NCI-H2171 (cell line): ENCODE measurements at places on chromosomes 7 and 10.

DNA sequence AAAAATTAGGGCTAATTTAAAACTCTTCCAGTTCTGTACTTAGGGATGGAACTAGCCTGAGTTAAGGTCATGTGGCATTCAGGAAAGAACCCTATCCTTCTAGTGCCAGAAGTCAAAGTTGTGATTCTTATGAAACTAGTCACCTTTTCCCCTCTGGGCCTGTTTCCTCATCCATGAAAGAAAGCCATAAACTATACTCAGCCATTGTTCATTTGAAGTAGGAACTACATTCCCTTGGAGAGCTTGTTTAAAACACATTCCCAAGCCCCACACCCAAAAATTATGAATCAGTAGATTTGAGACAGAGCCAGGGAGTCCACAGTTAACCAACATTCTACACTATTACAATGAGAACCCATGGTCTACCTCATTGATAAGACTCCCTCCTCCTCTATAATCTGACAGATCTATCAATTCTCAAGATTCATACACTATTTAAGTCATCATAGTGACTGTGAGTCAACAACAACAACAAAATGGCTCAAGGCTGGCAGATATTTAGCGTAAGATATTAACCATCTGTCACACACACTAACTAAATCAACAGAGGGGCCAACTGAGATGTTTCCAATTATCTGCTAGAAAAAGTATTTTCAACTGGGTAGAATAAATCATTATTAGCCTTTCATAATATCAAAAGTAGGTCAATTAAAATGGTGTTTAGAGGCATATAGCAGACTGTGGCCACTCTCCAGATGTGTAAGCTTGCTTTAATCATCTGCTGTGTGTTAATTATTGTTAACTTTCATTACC, 102.3 kb downstream of the SLC25A13 start:
- no peak for DNase-seq

DNA sequence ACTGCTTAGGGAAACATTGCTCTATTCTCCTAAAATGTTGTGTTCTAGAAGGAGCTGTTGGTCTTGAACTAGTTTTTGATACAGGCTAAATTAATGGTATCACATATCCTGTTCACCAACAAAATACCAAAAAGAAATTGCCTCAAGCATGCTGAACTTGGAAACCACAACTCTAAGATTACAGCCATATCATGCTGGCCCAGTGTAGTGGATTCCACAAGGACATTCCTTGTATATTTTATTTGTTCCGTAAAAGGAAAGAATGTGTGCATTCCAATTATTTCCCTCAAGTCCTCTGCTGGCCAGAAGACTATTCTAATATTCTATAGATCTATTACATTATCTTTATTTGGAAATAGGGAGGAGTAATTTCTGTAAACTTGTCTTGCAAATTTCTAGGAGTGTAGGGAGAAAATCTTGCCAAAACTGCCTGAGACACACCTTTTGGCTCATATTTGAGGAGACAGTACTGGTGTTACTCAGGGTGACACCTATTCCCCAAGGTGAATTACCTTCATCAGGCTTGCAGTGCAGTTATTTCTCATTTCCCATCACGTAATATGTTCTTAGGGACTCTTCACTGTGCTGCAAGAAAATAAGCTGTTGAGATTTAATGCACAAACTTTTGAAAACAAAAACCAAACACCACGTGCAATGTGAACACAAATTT, 1.9 kb upstream of the NEBL start:
- DNase-seq = no peak

DNA sequence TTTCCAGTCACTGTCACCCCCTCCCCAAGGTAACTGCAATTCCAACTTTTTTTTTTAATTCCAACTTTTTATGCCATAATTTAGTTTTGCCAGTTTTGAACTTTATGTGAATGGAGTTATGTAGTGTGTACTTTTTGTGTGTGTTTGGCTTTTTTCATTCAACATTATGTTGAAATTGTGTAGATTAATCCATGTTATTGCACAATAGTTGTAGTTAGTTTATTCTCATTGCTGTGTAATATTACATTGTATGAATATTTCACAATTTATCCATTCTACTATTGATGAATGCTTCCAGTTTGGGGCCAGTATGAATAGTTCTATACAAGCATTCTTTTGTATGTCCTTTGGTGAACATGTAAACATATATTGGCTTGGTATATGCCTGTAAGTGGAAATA, 32.5 kb downstream of the MXI1 start:
- no peak for DNase-seq

DNA sequence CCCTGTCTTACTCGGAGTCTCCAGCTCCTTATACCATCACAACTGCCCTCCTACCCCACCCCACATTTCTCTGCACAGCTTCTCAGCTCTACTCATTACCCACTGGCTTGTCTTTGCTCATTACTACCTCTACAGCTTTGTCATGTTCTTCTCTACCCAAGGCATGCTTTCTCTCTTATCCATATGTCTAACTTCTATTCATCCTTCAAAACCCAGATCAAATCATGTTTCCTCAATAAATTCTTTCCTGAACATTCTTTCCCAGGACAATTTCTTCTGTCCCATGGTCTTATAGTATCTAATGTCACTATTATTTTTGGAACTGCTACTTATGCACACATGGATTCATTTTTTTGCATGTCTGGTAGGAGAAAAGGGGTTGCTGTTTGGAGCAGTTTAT, 231.4 kb downstream of the PTEN start:
- no peak for DNase-seq

GRCh38 chr7:157874870-157875229, 538.0 kb downstream of the DNAJB6 start:
- no peak for DNase-seq

DNA sequence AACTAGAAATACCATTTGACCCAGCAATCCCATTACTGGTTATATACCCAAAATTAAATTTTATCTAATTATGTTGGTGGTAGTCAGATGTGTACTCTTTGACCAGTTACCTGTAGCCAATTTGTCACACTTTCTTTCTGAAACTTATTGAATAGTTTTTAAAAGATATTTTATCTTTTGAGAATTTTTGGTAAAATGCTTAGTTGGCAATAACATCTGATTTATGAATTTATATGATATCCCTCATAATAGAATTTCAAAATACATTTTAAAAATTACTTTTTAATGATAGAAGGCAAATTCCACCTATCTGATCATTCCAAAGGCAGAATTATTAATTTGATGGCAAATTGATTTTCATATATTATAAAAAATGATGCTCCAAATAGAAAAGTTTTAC, 569.3 kb downstream of the ATRNL1 start:
- DNase-seq = no peak

- DNase-seq = no peak
These were observed 4.9 kb upstream of the FAM53B start for GRCh38 chr10:124748953-124749645.

DNA sequence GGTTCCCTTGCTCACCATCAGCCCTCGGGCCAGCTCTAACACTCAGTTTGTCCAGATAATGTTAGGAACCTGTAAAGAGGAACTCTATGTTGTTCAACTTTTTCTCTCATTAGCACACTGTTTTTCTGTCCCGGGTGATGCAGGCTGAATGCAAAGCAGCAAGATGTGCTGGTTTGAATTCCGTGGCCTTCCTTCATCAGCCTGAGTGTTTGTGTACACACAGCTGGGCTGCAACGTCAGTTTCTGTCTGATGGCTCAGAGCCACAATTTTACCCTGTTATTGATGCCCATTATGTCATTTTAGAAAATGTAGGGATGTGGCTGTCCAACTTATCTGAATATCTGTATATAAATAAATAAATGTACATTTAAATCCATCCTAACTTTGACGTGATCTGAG, 152.0 kb downstream of the PLPP4 start:
- DNase-seq = no peak

DNA sequence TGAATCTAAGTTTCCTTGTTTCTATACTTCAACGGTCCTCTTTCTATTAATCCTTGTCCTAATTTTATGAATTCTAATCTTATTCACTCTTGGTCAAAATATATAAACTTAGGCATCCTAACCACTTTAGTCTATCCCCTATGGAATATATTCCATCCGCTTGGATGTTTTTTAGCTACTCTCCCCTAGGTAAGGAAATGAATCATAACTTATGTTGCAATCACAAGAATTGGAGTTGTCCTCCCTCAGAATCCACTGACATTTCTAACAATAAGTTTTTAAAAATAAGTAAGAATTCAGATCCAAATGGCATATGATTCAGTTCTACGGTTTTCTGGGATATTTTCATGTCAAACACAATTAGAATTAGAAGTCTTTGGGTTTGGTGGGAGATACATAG, 1081.6 kb downstream of the SORCS1 start:
- no peak for DNase-seq

- no peak for DNase-seq
These were observed 208.8 kb downstream of the MLLT10 start for GRCh38 chr10:21742740-21743412.

DNA sequence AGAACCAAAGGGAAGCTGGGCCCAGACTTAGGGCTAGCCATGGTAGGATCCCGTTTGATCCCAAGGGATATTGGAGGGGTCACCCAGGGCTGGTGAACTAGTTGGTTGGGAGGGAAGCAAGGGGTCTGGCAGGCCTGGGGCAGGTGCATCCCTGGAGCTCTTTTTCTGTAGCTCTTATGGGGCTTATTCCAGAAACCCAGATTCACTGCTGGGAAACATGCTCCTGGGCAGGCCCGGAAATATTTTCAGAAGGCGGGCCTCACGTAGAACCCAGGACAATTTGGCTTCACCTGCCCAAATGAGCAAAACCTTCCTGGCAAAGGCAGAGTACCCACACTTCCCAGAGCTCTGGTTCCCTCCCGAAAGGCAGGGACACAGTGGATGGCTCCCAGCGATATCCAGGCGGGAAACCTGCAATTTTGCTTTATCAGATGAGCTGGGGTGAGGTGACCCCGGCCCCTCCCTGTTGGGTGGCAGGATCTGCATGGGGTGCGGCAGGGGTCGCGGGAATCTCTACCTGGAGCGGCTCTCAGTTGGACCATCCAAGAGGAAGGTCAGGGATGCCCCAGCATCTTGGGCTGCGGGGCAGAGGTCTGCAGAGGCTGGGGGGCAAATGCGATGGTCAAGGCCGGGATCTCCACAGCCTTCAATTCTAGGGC, 533.9 kb downstream of the TCERG1L start:
- DNase-seq = no peak

DNA sequence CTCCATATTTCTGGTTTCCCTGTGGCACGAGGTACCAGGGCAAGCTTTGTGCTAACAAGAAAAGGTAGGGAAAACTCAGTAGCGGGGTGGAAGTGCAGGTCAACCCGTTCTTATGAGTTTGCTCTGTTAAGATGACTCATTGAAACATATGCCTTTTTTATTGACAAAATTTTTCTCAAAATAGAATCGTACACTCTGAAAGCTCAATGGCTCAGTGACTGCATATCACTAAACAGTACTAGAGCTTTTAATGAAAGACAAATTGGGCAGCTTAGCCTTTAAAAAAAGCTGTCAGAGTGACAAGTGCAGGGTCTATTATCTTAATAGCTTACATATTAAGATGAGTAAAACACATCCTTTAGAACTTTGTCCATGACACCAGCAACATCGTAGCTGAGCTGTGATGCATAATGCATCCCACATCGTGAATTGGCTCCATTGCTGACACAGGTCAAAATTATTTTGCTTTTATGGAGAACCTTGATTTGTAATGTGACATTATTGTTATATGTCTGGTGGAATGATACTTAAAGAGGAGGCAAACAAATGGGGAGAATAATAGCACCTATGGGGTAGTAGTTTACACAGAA, 264.4 kb downstream of the ETV1 start:
- DNase-seq = no peak

DNA sequence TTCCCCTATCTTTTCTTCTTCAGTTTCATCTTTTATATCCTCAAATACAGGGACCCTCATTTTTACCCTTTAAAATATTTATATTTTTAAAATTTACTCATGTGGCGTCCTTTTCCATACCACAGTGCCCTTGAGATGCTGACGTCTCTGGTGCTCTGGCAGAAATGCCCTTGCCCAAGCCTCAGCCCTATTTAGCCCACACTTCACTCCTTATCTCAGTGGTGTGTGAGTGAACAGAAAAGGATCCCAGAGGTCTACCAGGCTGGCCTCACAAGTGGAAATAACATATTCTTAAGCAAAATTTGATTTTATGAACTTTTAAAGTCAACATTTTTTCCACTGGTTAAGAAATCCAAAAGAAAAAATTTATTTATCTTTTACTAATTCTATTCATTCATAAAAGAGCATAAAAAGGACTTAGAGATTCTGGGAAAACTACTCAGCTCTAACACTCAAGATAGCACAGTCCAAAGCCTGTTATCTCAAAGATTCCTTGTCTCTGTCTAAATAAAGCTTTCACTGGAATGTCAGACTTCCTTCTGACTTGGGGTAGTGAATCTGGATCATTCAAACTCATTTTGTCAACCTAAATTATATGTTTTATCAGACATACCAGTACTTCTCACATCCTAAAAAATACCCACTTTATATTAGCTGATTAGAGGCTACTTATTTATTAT, at the start of gene NEBL:
TSS of gene NEBL (minus strand) at position 166 of the 680 bp plus-strand sequence. CDS start at position 60, 106 bp downstream.
- DNase-seq = no peak

GRCh38 chr7:82362129-82362706, 81.4 kb downstream of the CACNA2D1 start:
- DNase-seq = no peak

GRCh38 chr7:50703654-50704053, 79.0 kb downstream of the GRB10 start:
- no peak for DNase-seq

- DNase-seq = no peak
These were observed 209.8 kb upstream of the C7orf33 start for GRCh38 chr7:148380596-148381419.

DNA sequence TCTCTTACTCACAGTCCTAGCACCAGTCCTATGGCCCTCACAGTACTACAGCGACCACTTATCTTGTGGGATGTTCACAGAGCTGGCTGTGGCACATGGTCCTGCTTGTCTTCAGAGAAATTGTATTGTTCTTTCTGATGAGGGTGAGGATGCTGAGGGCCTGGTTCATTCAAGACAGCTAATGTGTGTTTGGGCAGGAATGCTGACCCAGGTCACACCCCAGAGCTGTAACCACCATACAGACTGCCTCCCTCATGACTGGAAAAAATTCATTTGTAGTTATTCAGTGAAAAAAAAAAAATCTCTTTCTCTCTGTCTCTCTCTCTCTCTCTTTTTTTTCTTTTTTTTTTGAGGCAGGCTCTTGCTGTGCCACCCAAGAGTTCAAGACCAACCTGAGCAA, 83.5 kb downstream of the KLF6 start:
- no peak for DNase-seq

GRCh38 chr7:155344270-155344617, 46.6 kb downstream of the INSIG1 start:
- no peak for DNase-seq

- DNase-seq = no peak
These were observed 9.1 kb downstream of the ADCYAP1R1 start for GRCh38 chr7:31061185-31061584.

DNA sequence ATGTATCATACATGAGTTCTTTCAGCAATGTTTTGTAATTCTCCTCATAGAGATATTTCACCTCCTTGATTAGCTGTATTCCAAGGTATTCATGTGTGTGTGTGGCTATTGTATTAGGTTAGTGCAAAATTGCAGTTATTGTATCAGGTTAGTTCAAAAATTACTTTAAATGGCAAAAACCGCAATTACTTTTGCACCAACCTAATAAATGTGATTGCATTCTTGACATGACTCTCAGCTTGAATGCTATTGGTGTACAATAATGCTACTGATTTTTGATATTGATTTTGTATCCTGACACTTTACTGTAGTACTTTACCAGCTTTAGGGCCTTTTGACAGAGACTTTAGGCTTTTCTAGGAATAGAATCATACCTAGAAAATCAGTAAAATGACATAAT, 297.4 kb downstream of the ZWINT start:
- DNase-seq = no peak

- DNase-seq = no peak
These were observed 96.5 kb upstream of the NAMPT start for GRCh38 chr7:106381252-106381651.
